Smooth muscle cell of the pulmonary artery (primary cell): ENCODE measurements at places on chromosomes 12 and 14. TPM values are rescaled to one million over a fixed set of nuclear protein-coding genes. Genes with fewer than 3 reads are reported as not detected.

The OAS2 gene
- 2.5 and 4.2 TPM in 2 replicates for total RNA-seq

The HAL gene
- 1.2 TPM in 1 of 2 replicates, not detected in the other for total RNA-seq

The PSME2 gene
- total RNA-seq, result 58.8 and 64.5 TPM in 2 replicates

The SLC25A47 gene
- 0.07 TPM in 1 of 2 replicates, not detected in the other for total RNA-seq

The KRT79 gene
- total RNA-seq, result not detected in 2 replicates

The NGDN gene
- total RNA-seq, result 28.5 and 31.1 TPM in 2 replicates

The SDS gene
- total RNA-seq, result not detected in 2 replicates

The TAS2R46 gene
- 2.6 and 4.8 TPM in 2 replicates for total RNA-seq

The ARHGEF40 gene
- 36.0 and 49.3 TPM in 2 replicates for total RNA-seq

The GUCY2C gene
- not detected in 2 replicates for total RNA-seq

The C12orf50 gene
- total RNA-seq, result not detected in 2 replicates

The OR6C3 gene
- not detected in 2 replicates for total RNA-seq
